ENCODE measurements at places on chromosomes 13 and 19.

GRCh38 chr19:30208436-30209060 is 163.6 kb upstream of the ZNF536 start:
- no peak for DNase-seq

DNA sequence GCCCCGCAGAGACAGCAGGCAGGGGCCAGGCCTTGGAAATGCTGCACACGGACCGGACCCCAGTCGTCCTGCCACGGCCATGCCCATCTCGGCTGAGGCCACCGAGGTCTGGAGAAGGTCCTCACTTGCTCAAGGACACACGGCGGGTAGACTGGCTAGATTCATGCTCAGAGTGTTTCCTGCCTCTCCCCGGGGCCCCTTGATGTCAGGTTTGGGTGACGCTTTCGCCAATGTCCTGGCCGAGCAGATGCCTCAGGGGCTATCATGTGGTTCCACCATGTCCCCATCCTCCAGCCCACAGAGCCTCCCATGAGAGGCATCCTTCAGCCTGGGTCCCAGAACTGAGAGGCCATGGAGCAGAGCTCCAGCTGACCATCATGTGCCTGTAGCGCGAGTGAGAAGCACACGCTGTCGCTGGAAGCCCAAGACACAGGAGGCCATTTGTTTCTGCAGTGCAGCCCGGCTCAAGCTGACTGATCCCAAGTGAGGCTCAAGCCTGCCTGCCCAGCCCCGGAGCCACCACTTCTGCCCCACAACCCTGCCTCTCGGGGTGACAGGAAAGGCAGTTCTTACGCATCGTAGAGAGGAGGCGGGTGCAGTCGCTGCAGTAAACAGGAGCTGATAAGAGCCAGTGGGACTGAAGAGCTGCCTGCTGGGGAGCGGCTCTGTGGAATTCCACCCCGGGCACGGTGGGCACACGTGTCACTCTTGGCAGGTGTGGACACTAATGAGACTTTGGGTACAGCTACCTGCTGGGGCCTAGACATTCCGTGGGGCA is 53.9 kb upstream of the GAS6 start:
- DNase-seq: no peak

- no peak for DNase-seq
Measured at GRCh38 chr19:29450306-29450705, 75.5 kb upstream of the VSTM2B start.

DNA sequence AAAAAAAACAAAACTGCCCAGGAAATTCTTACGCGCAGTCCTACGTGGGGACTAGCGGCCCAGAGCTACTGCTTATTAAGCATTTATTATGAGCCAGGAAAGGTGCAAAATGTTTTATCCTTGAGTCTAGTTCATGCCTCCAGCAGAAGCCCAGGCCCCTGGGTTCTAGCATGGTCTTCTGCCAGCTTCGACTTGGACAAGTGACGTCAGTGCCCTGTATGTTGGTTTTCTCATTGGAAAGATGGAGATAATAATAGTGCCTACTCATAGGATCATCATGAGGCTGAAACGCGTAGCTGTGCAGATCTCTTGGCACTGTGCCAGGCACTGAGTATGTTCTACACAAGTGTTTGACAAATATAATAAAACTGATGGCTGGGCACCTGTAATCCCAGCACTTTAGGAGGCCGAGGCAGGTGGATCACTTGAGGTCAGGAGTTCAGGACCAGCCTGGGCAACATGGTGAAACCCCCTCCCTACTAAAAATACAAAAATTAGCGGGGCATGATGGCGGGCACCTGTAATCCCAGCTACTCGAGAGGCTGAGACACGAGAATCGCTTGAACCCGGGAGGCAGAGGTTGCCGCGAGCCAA is 12.4 kb upstream of the SULT2B1 start:
- DNase-seq: peak; percentile 28

DNA sequence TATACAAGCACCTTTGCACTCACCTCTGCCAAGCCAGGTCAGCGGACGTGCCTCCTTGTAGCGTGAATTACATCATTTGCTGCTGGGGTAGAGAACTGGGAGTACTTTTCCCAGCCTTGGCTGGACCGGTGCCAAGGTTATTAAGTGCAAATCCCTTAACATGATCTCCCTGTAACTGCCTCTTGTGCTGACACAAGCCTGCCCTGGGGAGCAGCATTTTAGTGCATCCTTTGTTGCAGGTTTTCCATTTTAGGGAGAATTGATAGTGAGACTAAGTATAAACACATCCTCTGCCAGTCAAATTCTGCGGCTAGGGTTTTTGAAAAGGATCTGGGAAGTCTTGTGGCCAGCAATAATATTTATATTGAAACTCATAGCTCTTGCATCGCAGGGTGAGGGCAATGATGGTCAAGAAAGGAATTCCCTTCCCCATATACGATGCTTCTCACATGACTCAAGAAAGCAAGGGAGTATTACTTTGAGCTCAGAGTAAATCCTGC is 32.7 kb upstream of the DCLK1 start:
- peak; percentile 92 for DNase-seq

DNA sequence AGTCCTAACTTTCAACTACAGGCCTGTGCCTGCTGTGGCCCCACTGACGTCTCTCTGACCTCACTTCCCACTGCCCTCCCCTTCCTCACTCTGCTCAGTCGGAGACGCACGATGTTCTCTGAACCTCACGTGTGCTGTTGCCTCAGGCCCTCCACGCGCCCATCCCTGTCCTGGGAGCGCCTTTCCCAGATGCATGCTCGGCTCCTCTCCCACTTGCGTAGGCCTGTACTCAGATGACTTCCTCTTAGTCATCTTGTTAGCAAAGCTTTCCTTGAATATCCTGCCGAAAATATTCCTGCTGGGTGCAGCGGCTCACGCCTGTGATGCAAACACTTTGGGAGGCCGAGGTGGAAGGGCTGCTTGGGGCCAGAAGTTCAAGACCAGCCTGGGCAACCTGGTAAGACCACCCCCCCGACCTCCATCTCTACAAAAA is 9.3 kb upstream of the SYT5 start:
- DNase-seq: peak; percentile 38
